Activated T-cell treated with anti-CD3 and anti-CD28 coated beads, Interleukin-2, amount 50 U/mL, for 72 hours (primary cell): ENCODE measurements at places on chromosomes 11 and 22. TPM values are rescaled to one million over a fixed set of nuclear protein-coding genes. Genes with fewer than 3 reads are reported as not detected.

Gene GLYATL2
- not detected for total RNA-seq

Gene DGAT2
- total RNA-seq, result 3.4 TPM

DNA sequence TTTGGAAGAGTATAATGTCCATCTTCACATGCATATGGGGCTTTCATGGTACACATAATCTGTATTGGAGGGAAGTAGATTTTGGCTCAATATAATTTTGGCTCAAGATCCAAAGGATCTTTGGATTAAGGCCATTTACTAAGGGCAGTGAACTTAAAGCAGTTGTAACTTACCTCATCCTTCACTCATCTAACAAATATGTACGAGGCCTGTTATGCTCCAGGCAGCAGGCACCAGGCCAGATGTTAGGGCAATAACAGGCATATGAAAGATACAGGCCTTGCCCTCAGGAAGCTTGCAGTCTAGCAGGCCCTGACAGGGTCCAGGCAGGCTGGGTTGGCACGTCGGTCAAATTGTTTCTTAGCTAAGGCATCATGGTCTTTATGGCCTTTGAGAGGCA is 44.6 kb downstream of the LIF start:
- DNase-seq, result no peak

GRCh38 chr11:4605057-4605456 is 3.0 kb downstream of the TRIM68 start:
- DNase-seq, result no peak

GRCh38 chr22:27163162-27164137 is 506.1 kb downstream of the MIAT start:
- DNase-seq, result no peak

DNA sequence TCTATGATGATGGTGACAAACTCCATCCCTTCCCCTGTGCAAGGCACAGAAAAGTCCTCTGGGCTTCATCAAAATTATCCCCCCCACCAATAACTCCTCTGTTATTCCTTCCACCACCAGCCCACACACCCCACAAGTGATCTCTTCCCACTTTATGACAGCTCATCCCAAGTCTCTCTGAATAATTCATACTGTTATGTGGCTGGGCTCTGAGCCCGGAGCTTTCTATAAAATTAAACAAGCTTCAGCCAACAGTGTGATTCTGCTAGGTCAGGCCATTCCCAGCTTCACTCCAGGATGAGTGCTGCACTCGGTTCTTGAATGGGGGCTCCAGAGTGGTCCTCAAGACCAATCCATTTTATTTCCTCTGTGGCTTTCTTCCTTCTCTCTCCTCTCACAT is 83.0 kb downstream of the INSC start:
- DNase-seq, result no peak

DNA sequence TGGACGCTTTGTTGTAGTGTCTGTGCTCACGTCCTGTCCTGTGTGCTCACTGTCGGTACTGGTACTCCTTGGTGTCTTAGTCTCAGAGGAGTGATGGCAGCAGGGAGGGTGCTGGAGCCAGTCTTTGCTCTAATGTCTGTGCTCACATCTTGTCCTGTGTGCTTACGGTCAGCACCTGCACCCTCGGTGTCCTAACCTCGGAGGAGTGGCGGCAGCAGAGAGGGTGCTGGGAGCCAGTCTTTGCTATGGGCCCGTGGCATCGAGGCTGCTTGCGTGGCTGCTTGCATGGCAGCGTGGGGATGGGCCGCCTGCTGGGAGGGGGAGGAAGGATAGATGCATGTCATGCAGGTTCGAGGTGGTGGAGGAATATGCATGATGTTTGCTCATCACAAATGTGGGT is 12.7 kb downstream of the IGHMBP2 start:
- DNase-seq, result no peak

- DNase-seq, result no peak
Observed at GRCh38 chr22:29886596-29886995, 3.6 kb downstream of the MTMR3 start.
